ENCODE measurements at places on chromosomes 11 and 22.
A peak's percentile ranks its signal among the peaks of the same experiment; 100 is the strongest.

DNA sequence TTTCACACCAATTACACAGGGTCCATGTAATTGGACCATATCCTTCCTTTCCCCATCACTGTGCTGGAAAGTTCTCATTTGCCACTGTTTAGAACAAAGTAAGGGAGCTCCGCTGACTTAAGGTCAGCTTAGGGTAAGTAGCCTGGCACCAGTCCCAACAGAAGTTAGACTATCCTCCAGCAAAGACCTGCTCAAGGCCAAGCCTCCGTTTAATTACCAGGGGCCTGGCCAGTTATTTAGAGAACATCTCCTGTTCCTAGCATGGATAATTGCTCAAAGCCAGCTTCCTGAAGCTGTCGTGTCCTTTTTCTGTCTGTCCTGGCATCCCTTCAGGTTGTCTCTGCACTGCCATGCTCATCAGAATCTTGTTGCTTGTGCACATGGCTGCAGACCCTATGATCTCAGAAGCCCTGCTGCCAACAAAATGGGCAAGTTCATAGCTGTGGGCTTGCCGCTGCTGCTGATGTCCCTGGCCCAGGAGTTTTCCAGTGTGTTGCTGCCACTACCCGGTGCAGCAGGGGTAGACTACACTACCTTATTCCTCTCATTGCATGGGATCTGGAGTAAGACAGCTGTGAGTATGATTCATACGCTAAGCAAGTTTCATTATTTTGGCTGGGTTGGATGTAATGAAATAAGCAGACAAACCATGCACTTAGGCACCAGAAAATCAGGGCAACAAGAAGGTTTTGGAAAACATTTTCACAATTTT lies 8.1 kb downstream of the OR8A1 start:
- no peak for DNase-seq

GRCh38 chr11:115585361-115586024 lies 81.3 kb upstream of the CADM1 start:
- DNase-seq, result no peak

DNA sequence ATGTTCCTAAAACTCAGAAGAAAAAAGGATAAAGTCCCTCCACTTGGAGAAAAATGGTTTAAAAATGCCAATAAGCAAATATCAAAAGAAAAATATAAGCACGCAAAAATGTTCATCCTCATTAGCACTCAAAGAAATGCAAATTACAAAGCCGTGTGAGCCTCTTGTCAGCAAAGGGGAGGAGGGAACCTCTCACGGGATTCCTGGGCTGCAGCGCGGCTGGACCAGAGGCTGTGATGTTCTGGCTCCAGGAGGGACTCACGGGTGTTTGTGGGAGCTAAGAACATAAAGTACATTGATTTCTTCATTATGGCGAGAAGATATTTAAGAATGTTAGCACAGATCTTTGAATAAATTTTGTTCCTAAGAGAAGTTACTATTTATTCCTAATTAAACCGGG lies 1451.2 kb downstream of the BRD1 start:
- no peak for DNase-seq

GRCh38 chr11:76119032-76119431 lies 87.3 kb downstream of the WNT11 start:
- DNase-seq, result no peak

- no peak for DNase-seq
Measured at GRCh38 chr11:44736791-44737190, 10.0 kb downstream of the TSPAN18 start.

DNA sequence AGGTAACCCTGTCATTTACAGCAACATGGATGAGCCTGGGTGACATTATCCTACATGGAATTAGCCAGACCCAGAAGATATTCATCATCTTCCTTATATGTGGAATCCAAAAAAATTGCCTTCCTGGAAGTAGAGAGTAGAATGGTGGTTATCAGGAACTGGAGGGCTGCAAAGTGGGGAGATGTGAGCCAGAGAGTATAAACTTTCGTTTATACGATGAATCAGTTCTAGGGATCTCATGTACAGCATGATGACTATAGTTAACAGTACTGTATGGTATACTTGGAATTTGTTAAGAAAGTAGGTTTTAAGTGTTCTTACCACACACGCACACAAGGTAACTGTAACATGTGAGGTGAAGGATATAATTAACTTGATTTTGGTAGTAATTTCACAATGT lies 79.1 kb downstream of the TBC1D22A start:
- no peak for DNase-seq

DNA sequence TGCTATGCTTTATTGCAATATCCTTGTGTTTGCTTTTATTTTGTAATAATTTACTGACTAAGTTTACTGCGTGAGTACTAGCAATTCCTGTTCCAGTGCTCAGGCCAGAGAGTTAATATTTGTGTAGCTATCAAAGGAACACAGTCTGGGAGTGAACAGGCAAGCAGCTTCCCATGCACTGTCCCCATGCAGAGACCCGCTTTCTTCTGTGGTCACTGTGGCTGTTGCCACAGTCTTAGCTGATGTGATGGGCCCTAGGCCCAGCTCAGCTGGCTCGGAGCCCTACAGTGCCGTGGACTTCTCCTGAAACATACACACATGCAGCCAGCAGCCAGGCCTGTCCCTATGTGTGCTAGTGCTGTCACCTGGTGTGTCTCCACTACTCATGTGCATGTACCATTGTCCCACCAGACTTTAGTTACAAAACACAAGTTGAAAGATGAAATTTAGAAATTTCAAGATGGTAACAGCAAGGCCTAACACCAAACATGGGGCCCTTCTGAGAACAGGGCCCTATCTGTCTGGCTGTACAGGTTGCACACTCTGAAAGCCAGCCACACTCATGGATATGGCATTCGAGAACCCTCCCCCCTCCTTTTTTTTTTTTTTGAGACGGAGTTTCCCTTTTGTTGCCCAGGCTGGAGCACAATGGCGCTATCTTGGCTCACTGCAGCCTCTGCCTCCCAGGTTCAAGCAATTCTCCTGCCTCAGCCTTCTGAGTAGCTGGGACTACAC lies 12.3 kb upstream of the SCUBE2 start:
- no peak for DNase-seq

GRCh38 chr11:128304666-128305485 lies 282.5 kb downstream of the ETS1 start:
- no peak for DNase-seq

- DNase-seq, result no peak
Measured at GRCh38 chr11:28673691-28674432, 565.7 kb downstream of the METTL15 start.

- DNase-seq, result no peak
Measured at GRCh38 chr22:48797731-48798130, 1029.9 kb downstream of the BRD1 start.

GRCh38 chr22:42794551-42795510 lies 62.2 kb downstream of the ARFGAP3 start:
- no peak for DNase-seq

GRCh38 chr22:45328822-45329529 lies 19.2 kb downstream of the FAM118A start:
- DNase-seq, result no peak

- DNase-seq, result no peak
Measured at GRCh38 chr22:23233752-23234408, 53.6 kb downstream of the BCR start.

- no peak for DNase-seq
Measured at GRCh38 chr11:36431429-36432092, 78.5 kb downstream of the TRAF6 start.

GRCh38 chr11:12200279-12200990 lies 90.0 kb downstream of the MICAL2 start:
- no peak for DNase-seq

DNA sequence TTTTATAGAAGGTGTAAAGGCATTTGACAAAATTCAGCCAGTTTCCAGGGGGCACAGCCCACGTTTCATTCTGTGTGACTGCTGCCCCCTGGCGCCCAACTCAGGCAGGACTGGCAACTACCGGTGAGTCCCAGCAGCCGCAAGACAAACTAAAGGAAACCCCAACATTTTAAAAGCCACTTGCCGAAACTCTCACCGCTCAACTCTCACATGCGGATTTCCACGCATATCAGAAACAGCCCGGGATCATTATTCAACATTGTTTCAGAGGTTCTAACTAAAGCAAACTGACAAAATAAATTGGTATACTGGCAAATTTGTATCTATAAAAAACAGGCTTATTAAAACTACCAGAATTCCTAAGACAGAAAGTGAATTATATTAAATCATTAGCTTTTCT lies 48.2 kb downstream of the MORC2 start:
- DNase-seq, result peak; percentile 85

DNA sequence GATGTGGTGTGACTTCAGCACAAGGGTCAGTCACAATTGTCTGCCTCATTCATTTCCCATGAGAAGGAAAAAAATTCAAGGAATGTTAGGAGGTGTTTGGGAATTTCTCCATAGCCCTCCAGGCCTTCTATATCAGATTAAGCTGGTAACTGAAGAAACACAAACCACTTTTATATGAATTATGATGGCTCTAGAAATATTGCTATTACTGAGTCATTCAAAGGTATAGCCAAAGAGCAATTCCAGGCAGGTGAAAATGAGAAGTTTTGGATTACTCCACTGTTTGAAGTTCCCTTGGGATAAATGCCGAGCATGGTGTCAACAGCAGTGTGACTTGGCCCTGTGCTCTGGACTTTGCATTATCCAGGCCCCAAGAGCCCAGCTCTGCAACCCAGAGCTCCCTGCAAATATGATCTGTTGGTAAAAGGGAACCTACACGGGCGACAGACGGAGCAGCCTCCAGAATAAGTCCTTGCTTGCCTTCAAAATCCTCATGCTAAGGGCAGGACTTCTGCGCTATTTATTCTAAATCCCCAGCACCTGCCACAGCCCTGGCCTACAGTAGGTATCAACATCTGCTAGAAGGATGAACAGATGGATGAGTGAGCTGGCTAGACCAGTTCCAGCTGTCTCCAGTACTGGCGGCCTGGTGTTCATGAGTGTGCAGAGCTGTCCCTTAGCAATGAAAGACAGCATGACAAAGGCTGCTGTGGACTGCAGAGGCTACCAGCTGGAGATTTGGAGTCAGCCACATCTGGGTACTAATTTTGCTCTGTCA lies 67.5 kb upstream of the ZBED5 start:
- no peak for DNase-seq

DNA sequence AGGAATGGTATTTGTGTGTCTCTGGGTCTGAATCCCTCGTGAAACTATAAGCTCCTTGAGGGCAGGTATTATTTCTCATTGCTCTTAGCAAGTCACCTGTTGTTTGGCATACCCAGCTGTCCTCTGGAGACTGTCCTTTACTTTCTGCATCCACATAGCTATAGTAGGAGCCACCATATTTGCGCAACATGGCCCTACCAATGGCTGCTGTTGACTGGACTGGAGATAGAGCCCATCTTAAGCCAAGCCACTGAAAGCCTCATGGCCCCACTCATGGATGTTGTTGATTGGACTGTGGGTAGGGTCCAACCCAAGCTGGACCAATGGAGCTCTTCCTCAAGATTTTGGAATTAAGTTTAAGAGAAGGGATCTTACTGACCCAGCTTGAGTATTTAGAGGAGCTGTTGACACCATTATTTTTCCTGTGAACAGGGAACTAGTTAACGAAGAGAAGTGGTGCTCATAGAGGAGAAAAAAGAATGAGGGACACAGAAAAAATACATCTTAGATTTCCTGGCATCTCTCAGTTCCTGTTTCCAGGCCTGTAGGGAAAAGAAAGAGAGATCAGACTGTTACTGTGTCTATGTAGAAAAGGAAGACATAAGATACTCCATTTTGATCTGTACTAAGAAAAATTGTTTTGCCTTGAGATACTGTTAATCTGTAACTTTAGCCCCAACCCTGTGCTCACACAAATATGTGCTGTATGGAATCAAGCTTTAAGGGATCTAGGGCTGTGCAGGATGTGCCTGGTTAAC lies 47.2 kb downstream of the LRRC74B start:
- no peak for DNase-seq

GRCh38 chr11:123698546-123699127 lies 42.8 kb downstream of the ZNF202 start:
- DNase-seq, result no peak

- DNase-seq, result no peak
Measured at GRCh38 chr11:70942593-70942992, 309.8 kb downstream of the SHANK2 start.

DNA sequence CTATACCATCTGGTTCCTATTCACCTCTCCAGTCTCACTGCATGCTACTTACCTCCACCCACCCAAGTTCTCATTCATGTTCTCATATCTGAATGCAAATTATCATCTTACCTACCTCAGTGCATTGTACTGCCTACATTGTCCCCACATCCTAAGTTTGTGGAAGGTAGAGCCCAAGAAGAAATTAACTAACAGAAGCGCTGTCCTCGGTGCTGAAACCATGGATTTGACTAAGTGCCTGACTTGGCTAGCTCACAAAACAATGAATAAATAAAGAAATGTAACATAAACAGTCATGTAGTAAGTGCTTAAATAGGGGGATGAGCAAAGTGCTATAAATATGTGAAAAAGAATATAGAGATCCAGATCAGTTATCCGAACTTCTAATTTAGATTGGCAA lies 63.2 kb downstream of the GRIA4 start:
- DNase-seq, result no peak

DNA sequence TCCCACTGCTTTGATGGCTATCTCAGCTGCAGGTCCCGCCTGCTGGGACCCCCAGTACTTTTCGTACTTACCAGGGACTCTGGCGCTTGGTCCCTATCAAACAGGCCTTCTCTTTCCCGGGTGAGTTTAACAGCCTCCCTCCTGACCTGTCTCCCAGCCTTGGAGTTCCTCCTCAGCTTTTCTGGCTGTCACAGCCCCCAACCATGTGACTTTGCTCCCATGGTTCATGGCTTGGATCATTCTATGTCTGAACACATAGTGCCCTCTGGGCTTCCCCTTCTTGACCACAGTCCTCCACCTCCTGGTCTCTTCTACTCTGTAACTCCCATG lies 56.9 kb downstream of the PARVA start:
- DNase-seq, result no peak

DNA sequence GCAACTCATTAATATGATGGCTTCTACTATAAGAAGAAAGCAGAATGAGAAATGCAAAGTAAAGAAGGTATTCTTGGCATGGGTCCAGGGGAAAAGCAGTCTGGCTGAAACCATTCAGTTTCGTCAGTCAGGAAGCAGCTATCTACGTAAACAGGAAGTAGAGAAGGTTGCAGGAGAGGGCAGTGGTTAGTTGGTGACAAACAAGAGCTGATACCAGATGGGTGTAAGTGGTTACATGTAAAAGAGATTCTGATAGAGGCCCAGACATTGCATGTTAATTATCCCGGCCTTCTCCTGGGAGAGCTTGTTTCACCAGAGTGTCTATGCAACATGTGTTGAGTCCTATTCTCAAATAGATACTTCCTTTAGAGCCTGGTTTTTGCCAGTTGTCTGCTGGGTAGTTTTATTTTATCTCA lies 58.4 kb upstream of the PSMA1 start:
- peak; percentile 52 for DNase-seq

DNA sequence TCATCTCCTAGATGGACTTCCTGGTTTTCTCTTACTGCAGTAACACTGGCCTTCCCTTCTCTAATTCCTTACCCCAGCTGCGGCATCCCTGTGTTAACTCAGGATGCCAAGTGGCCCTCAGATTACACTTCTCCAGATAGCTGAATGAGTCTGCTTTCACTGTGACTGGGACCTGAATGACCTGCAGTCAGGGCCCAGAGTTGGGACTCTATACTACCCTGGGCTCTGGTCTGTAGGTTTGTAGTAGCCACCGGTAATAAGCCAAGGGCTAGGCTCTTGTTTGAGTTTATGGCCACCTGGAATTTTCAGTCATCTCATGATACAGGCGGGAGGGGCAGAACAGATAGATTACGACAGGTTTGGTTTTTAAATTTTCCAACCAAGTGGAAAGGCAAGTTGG lies 24.1 kb downstream of the TUB start:
- no peak for DNase-seq

GRCh38 chr11:133892126-133892525 lies 46.8 kb upstream of the SPATA19 start:
- DNase-seq, result no peak

GRCh38 chr22:35792506-35792905 lies 74.8 kb downstream of the APOL5 start:
- no peak for DNase-seq
